CD4-positive, alpha-beta T cell treated with Interleukin-6 at 100 ng/mL for 8 hours (primary cell): ENCODE measurements at places on chromosomes 7 and 10.

DNA sequence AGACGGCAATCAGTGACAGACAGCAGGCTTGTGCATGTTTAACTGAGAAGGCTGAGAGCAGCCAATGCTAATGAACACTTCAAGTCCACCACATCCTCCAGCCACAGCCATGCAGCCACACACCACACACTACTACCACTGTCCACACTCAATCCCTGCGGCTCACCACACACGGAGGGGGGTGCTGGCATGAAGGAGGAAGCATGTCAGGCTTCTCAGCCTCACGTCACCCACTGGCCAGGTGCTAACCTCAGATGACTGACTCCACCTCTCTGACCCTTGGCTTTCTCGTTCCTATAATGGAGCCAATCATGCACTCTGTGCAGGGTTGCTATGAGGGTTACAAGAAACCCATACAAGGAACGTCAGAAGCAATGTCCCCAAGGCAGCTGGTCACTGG is 165.4 kb upstream of the RNF32 start:
- no peak for DNase-seq

- no peak for DNase-seq
These were observed 18.5 kb upstream of the SRGN start for GRCh38 chr10:69069090-69070042.

DNA sequence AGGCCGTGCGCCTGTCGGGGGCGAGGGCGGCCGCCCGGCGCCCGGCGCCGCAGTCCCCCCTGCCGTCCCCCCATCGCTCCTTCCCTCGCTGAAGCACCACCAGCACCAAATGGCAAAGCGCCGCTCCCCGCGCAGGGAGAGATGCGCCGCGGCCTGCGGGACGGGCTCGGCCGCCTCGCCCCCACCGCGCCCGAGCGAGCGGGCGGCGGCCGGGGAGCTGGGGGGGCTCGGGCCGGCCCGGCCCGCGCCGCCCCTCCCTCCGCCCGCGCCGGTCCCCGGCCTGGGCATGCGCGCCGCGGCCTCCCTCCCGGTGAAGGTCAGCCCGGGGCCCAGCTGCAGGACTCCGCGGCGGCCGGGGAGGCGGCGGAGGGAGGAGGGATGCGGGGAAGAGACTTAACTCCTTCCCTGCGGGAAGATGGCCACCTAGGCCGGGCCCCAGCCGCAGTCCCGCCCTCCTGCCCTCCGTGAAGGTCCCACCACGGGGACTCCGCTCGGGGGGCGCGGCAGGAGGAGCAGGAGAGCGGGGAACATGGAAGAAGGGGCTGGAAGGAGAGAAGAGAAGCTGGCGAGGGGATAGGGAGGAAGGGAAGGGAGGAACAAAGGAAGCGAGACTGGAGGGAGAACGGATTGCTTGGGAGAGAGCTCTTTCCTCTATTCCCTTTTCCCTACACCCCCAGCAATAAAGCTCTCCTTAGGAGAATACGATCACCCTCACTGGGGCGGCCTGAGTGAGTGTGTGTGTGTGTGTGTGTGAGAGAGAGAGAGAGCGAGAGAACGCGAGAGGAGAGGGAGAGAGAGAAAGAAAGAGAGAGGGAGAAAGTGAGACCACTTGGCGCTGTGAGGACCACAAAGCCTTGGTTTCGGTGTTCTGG is 3.4 kb upstream of the SMARCD3 start:
- DNase-seq = peak; percentile 22

GRCh38 chr7:20223356-20223755 is 6.2 kb upstream of the MACC1 start:
- DNase-seq = no peak

- DNase-seq = no peak
These were observed 22.5 kb upstream of the VAX1 start for GRCh38 chr10:117160567-117160966.

GRCh38 chr10:88879534-88880281 is at the start of gene STAMBPL1:
Gene STAMBPL1, plus strand, starts transcription at chr10:88880245. Its CDS starts 21,464 bp downstream, at chr10:88901709.
- peak; percentile 75 for DNase-seq

DNA sequence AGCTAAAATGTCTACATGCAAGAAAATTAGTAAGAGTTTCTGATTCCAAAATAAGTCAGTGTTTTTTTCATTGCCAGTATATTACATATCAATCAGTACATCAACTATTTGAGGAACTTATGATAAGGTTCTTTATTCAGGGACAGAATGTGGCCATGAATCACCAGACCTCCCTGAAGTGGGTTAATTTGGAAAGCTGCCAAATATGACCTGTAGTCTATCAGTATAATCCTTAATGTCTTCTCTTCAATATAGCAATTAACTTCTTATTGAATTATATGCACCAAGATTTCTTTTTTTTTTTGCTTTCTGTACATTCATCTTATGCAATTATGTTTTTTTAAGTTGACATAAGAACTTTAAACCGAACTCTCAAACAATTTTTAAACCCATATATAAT is 714.5 kb upstream of the POT1 start:
- DNase-seq = no peak

- no peak for DNase-seq
These were observed 80.7 kb downstream of the C7orf25 start for GRCh38 chr7:42831006-42831717.

- DNase-seq = no peak
These were observed 150.4 kb upstream of the NEBL start for GRCh38 chr10:21047511-21047910.

DNA sequence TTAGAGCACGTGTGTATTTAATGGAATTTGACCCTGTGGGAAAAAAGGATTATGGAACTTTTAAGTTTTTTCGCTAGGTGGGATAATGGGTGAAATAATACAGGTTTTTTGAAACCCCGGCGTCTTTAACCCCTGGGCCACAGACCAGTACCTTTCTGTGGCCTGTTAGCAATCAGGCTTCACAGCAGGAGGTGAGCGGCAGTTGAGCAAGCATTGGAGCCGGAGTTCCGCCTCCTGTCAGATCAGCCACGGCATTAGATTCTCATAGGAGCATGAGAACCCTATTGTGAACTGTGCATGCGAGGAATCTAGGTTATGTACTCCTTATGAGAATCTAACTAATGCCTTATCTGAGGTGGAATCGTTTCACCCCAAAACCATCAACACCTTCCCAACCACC is 28.6 kb downstream of the WAC start:
- DNase-seq = no peak

DNA sequence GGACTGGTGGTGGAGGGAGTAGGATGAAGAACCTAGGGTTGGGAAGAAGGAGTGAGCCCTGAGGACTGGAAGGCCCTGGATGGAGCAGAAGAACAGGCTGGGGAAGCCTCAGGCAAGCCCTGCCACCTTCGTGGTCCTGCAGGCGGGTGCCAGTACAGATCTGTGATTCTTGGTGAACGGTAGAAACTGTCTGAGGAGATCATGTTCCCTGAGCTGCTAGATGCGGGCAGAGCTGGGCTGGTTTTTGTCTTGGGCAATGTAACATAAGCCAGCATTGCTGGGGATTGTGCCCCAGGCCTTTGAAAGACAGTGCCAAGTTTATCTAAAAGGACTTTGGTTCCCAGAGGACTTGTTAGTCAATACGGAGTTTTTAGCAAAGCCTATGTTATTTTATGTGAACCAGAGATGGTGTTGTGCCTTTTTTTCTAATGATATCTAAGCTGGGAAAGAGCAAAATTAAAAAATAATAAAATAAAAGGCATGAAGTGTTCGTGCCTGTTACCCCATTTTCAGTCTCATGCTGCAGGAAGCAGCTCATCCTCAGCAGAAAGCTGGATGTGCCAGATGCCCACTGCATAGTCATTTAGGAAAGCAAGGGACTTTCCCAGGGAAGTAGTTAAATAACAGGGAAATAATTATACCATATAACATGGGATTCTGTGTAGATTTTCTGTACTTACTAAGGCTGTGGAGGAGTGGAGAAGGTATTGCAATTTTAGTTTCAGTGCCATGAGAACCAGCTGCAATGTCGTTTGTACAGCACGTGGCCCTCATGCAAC is 24.4 kb upstream of the FIGNL1 start:
- DNase-seq = no peak

DNA sequence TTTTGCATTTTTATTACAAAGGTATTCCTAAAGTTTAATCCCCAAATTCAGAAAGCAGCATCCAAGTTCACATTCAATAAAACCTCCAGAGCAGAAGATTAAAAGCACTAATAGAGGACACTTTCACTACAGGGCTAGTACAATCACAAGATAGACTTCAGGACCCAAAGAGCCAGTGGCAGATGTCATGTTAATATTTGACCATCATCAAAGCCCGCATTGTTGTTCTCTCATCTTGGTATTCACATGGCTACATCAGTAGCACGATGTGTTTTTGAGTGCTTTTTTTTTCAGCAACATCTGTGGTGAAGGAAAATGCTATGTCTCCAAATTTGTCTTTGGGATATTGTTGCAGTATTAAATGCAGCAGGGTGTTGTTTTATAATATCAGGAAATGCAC is 134.3 kb downstream of the ARL4A start:
- no peak for DNase-seq

DNA sequence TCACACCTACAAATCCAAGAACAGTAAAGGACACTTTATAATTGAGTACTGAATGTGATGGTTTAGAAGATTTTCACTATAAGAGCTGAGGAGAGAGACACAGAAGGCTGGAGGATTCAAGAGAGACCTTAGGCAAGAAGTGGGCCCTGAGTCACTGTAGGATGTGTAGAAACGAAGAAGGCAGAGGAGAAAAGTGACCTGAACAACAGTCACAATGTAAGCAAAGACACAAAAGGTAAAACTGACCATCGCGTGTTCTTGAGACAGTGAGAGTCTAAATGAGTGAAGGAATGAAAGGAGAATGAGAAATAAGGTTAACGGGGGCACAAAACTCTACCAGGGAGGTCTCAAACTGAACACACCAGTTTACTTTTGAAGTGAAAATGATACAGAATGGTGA is 298.2 kb upstream of the LRGUK start:
- no peak for DNase-seq
